ENCODE measurements at places on chromosomes 2 and 18.

DNA sequence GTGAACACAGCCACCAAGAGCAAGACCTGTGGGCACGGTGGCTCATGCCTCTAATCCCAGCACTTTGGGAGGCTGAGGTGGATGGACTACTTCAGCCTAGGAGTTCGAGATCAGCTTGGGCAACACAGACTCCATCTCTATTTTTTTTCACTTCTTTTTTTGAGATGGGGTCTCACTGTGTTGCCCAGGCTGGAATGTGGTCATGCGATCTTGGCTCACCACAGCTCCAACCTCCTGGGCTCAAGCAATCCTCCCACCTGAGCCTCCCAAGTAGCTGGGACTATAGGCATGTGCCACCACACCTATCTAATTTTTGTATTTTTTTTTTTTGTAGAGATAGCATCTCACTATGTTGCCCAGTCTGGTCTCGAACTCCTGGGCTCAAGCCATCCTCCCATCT is 54.4 kb upstream of the SPRED2 start:
- DNase-seq: no peak

DNA sequence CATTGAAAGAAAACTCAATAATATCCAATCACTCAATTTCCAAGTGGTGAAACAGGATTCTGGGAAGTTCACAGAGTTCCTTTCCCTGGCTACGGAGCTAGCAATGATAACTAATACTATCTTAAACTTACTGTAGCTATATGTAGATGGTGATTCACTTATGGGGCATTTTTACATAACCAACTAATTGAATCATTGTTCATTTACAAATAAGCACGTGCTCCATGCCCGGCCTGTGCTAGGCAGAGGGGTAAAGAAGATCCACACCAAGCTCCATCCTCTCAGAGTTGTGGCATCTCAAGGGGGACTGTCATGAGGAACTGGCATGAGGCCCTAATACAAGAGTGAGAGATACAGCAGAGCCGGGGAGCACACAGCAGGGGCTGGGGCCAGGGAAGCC is 176.3 kb downstream of the ANKRD30B start:
- DNase-seq: no peak

DNA sequence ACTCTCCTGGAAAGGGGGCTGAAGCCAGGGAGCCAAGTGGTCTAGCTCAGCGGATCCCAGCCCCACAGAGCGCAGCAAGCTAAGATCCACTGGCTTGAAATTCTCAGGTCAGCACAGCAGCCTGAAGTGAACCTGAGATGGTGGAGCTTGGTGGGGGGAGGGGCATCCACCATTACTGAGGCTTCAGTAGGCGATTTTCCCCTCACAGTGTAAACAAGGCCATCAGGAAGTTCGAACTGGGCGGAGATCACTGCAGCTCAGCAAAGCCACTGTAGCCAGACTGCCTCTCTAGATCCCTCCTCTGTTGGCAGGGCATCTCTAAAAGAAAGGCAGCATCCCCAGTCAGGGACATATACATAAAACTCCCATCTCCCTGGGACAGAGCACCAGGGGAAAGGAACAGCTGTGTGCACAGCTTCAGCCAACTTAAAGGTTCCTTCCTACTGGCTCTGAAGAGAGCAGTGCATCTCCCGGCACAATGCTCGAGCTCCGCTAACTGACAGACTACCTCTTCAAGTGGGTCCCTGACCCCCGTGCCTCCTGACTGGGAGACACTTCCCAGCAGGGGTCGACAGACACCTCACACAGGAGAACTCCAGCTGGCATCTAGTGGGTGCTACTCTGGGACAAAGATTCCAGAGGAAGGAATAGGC is 282.3 kb upstream of the EPC2 start:
- DNase-seq: no peak

DNA sequence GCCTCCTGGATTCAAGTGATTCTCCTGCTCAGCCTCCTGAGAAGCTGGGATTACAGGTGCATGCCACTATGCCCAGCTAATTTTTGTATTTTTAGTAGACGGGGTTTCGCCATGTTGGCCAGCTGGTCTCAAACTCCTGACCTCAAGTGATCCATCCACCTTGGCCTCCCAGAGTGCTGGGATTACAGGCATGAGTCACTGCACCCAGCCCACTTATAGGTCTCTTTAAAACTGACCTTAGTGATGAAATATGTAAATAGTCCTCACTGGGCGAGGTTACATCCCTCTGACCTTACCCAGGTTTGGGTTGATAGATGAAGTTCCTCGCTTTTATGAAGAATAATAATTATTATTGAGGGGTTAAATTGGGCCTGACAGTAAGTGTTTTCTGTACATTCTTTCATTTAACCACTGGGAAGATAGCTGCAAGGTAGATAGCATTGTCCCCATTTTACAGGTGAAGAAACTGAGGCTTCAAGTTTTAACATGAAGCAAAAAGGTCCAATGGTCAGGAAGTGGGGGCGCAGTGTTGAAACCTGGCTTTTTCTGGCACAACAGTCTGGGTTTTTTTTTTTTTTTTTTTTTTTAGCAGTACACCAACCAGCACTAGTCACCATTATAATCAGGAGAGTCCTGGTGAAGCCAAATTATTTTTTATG is 174.8 kb upstream of the EPAS1 start:
- no peak for DNase-seq

- no peak for DNase-seq
Observed at GRCh38 chr2:234691214-234691575, 194.3 kb upstream of the ARL4C start.

DNA sequence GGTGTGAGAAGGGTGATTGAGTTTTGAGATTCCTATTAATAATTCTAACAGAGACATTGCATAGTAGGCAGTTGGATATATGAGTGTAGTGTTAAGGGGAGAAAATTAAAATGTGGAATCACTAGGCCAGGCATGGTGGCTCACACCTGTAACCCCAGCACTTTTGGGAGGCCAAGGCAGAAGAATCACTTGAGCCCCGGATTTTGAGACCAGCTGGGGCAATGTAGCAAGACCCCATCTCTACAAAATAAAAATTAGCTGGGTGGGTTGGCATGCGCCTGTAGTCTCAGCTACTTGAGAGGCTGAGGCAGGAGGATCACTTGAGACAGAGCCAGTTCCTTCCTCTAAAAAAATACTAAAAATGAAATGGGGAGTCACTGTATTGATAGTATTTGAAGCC is 150.6 kb downstream of the MCFD2 start:
- DNase-seq: no peak

DNA sequence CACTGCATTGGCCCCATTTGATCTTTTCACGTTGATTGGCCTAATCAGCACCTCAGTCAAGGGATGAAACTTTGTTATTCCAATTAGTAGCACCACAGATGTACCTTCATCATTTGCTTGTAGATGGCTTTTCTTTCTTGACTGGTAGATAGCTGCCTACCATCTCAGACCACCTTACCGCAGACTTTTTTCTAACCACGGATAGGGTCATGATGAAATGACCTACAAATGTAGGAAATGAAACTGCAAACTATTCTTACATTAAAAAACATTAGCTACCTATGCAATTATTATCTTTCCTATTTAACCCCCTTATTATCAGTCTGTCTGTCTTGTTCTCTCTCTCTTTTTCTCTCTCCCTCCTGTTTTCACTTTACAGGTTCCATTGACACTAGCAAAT is 22.4 kb upstream of the SLC25A52 start:
- DNase-seq: no peak

DNA sequence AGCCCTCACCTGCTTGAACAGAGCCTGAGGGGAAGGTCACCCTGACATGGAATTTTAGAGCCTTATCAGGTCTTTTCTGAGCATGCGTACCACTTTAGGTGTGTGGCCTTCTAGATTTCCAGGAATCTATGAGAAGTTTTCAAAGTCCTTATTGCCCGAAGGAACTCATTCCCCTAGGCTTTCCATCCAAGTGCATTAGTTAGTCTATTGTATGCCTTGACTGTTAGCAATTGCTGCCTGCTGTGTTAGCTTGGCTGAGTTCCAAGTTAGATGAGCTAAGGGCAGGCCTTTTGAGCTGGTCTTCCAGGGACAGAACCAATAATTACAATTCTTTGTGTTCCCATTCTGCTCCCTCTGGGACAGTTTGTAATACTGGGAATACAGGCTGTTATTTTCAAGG is 30.8 kb upstream of the PUM2 start:
- DNase-seq: peak; percentile 56

- DNase-seq: no peak
Observed at GRCh38 chr18:23102493-23103261, 32.6 kb upstream of the CABLES1 start.

DNA sequence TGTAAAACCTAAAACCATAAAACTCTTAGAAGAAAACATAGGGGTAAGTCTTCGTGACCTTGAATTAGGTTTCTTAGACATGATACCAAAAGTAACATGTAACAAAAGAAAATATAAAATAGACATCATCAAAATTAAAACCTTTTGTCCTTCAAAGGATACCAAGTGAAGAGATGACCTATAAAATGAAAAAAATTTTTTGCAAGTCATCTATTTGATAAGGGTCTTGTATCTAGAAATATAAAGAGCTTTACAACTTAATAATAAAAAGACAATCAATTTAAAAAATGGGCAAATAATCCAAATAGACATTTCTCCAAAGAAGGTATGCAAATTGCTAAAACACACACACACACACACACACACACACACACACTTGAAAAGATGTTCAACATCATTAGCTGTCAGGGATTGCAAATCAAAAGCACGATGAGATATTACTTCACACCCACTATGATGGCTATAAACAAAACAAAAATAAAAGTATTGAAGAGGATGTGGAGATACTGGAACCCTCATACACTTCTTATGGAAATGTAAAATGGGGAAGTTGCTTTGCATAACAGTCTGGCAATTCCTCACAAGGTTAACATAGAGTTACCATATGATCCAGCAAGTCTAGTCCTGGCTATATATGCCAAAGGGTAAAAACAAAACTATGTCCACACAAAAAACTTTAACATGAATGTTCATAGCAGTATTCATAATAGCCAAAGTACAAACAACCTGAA is 23.3 kb downstream of the SPDYA start:
- DNase-seq: no peak

DNA sequence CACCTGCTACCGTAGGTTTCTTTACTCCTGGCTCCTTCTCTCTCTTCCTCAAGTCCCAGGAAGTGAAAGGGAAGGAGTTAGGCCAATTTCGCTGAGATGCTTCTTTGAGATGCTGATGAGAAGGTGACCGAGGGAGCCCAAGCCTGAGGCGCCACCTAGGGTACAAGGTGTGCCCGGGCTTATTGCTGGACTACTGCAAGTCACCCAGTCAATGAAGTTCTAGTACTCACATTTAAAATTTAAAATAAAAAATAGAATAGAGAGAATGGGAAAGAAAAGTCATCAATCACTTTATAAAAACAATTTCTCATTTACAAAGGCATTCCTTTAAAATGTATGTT is 45.3 kb downstream of the ACAA2 start:
- DNase-seq: no peak

DNA sequence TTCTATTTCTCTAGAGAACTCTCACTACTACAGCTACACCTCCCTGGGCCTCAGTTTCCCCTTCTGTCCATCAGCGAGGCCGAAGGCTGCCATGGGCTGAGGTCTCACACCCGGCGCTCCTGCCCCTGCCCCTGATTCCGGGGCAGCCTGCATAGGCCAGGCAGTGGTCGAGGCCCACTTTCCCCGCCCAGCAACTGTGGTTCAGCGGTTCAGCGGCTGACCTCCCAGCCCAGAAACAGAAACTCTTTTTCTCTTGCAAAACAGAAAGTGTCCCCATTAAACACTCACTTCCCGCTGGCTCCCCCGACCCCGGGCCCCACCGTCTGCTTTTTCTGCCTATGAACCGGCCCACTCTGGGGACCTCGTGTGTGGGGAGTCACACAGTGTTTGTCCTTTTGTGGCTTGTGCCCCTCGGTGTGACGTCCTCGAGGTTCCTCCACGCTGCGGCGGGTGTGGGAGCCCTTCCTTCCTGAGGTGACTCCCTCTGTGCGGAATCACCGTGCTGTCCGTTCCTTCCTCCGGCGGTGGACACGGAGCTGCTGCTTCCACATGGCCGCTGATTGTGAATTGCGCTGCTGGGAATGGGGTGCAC is 16.0 kb downstream of the PDCD1 start:
- peak; percentile 16 for DNase-seq

DNA sequence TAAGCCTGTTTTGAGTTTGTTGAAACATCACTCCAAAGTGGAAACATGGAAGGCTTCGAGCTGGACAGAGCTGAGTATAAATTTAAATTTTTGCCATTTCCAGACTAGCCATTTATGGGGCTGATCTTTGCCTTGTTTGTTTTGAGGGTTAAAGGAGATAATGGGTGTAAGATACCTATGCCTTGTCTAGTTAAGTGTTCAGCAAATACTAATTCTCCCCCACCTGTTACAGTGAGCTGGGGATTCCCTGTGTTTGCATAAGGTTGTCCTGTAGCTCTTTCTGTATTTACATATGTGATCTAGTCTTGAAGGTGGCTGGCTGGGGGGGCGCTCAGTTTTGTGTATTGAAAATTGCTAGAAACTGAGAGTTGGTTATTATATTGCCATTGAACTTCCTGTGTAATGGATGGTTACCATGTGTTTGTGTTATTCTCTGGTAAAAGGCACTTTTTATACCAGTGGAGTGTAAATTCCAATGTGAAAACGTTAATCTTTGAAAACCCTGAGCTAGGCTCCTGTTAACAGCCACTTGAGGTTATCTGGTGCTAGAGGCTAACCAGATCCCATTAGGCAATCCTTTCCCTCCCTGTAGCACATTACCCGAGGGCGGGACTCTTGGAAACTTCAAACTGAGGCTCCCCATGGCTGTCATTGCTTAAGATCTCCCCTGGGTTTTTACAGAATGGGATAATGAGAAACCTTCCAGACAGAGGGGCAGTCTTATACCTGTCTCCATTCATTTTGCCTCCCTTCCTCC is 26.7 kb downstream of the TANC1 start:
- no peak for DNase-seq

GRCh38 chr2:44168681-44169154 is at the start of gene PPM1B:
Gene PPM1B, plus strand, starts transcription at chr2:44168875. Its CDS starts 32,325 bp downstream, at chr2:44201200.
- peak; percentile 100 for DNase-seq

GRCh38 chr2:65061910-65062339 is 5.7 kb downstream of the CEP68 start:
- DNase-seq: no peak

DNA sequence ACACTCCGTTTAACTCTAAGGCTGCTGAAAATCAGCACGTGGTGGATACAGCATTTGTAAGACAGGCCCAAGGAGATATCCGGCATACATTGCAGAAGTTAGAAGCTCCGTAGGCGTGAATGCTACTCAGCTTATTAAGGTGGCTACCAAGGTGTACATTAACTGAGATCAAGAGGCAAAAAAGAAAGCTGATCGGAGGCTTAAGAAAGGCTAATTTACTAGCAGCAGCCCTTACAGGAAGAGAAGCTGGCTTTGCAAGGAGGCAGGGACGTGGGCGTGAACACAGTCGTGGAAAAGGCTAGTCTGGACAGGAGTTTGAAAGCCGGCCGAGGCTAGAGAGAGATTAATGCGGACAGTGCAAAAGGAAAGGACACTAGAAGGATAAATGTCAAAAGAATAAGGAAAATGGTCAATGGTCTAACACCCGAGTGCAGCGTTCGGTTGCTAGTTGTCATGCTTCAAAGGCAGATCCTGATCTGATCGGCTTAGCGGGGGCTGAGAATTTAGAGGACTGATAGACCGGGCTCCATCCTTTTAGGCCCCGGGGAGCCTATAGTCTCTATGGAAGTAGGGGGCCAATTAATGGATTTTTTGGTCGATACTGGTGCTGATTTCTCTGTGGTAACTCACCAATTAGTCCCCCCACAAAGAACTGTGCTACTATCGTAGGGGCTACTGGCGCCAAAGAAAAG is 45.6 kb upstream of the SELENOI start:
- no peak for DNase-seq

GRCh38 chr2:7476371-7476770 is 559.2 kb downstream of the RNF144A start:
- no peak for DNase-seq
